ENCODE measurements at places on chromosomes 3 and 15. TPM values are rescaled to one million over a fixed set of nuclear protein-coding genes. Genes with fewer than 3 reads are reported as not detected.

The C3orf85 gene
- not detected for total RNA-seq

The ZBTB38 gene
- 9.3 TPM for total RNA-seq

The SERPINI2 gene
- total RNA-seq = not detected

The GHRL gene
- 0.64 TPM for total RNA-seq

The LSAMP gene
- total RNA-seq = 67.1 TPM

The CSPG5 gene
- total RNA-seq = 0.76 TPM

The LAMB2 gene
- total RNA-seq = 16.6 TPM

The ANKRD63 gene
- total RNA-seq = not detected

The IL17RD gene
- 31.1 TPM for total RNA-seq

The B3GALNT1 gene
- 2.6 TPM for total RNA-seq

The AMT gene
- 12.4 TPM for total RNA-seq

The ESYT3 gene
- total RNA-seq = not detected

The P2RY14 gene
- total RNA-seq = not detected

GRCh38 chr3:107045791-107046190, 331.4 kb upstream of the CCDC54 start:
- H3K4me3 ChIP-seq = no peak overlapping the region
- no peaks in the 10 kb centered on the region for H3K4me1 ChIP-seq
- no peaks in the 10 kb centered on the region for H3K36me3 ChIP-seq
- DNase-seq = no peak
- no peak overlapping the region for H3K27ac ChIP-seq

GRCh38 chr3:187737006-187737367, 8.3 kb downstream of the BCL6 start:
- H3K27ac ChIP-seq = no peak overlapping the region
- peaks cover 10% of the 10 kb centered on the region for H3K4me1 ChIP-seq
- no peaks in the 10 kb centered on the region for H3K36me3 ChIP-seq
- no peak for DNase-seq
- H3K27me3 ChIP-seq = peaks cover 5% of the 10 kb centered on the region

DNA sequence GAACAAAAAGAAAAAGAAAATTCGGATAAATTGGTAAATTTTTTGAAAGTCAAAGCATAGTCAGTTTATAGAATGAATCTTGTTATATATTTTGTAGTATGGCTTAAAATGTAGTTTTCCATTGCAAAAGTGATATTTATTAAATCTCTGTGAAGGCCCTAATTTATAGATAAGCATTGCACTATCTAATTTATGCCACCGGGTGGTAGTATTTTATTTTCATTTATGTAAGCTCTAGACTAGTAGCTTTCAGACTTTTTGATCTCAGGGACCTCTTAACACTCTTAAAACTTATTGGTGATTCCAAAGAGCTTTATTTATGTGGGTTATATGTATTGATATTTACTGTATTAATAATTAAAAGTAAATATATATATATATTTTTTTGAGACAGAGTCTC, 133.9 kb upstream of the LRRFIP2 start:
- no peaks in the 10 kb centered on the region for H3K36me3 ChIP-seq
- no peak overlapping the region for H3K27ac ChIP-seq
- H3K27me3 ChIP-seq = no peaks in the 10 kb centered on the region
- peaks cover 15% of the 10 kb centered on the region for H3K4me1 ChIP-seq
- no peak overlapping the region for H3K4me3 ChIP-seq

- no peaks in the 10 kb centered on the region for H3K36me3 ChIP-seq
- H3K27me3 ChIP-seq = no peaks in the 10 kb centered on the region
- peaks cover 5% of the 10 kb centered on the region for H3K4me1 ChIP-seq
- H3K4me3 ChIP-seq = no peak overlapping the region
These were observed 44.4 kb downstream of the FLNB start for GRCh38 chr3:58052373-58053273.

DNA sequence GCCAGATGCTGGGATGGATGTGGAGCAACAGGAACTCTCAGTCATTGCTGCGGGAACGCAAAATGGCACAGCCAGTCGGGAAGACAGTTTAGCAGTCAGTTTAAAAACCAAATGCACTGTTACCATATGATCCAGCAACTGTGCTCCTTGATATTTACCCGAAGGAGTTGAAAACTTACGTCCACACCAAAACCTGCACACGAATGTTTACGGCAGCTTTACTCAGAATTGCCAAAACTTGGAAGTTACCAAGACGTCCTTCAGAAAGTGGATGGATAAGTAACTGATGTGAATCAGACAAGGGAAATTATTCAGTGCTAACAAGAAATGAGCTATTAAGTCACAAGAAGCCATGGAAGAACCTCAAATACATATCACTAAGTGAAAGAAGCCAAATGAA, 36.1 kb upstream of the SLC41A3 start:
- H3K36me3 ChIP-seq = peaks cover 10% of the 10 kb centered on the region
- peaks cover 5% of the 10 kb centered on the region for H3K4me1 ChIP-seq
- H3K4me3 ChIP-seq = no peak overlapping the region
- no peak for DNase-seq
- no peak overlapping the region for H3K27ac ChIP-seq
- H3K27me3 ChIP-seq = no peaks in the 10 kb centered on the region

GRCh38 chr15:28100516-28101195, 1.5 kb upstream of the OCA2 start:
- peak overlapping the region; percentile 81 for H3K4me3 ChIP-seq
- peaks cover 31% of the 10 kb centered on the region for H3K27me3 ChIP-seq
- peaks cover 37% of the 10 kb centered on the region for H3K4me1 ChIP-seq
- peak overlapping the region; percentile 23 for H3K27ac ChIP-seq
- no peaks in the 10 kb centered on the region for H3K36me3 ChIP-seq

GRCh38 chr15:81957698-81958097, 88.1 kb downstream of the MEX3B start:
- H3K27ac ChIP-seq = no peak overlapping the region
- H3K36me3 ChIP-seq = peaks cover 5% of the 10 kb centered on the region
- no peaks in the 10 kb centered on the region for H3K4me1 ChIP-seq
- H3K27me3 ChIP-seq = no peaks in the 10 kb centered on the region
- no peak overlapping the region for H3K4me3 ChIP-seq
- no peak for DNase-seq

DNA sequence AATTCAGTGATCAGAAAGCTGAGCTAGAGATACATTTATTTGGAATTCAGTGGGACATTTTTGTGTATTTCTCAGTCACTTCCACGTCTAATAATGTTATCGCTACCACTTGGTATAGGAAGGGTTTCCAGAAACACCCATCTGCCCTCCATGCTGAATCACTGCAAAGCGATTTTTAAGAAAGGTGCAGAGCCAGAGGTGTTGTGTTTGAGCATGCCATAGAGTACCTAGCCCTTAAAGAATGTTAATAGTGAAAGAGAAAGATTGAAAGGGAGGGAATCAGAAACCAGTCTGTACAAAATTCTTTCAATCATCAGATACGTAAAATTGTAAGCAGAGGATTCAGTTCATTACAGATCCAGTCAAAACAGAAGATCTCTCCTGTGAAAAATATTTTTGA, 80.1 kb upstream of the ARL6 start:
- no peaks in the 10 kb centered on the region for H3K4me1 ChIP-seq
- H3K27ac ChIP-seq = no peak overlapping the region
- H3K27me3 ChIP-seq = no peaks in the 10 kb centered on the region
- no peak overlapping the region for H3K4me3 ChIP-seq
- no peaks in the 10 kb centered on the region for H3K36me3 ChIP-seq

- no peak overlapping the region for H3K27ac ChIP-seq
- no peak overlapping the region for H3K4me3 ChIP-seq
- no peaks in the 10 kb centered on the region for H3K27me3 ChIP-seq
- H3K36me3 ChIP-seq = no peaks in the 10 kb centered on the region
These were observed 227.6 kb downstream of the MBNL1 start for GRCh38 chr3:152496286-152496685.

- no peak overlapping the region for H3K4me3 ChIP-seq
- H3K27me3 ChIP-seq = no peaks in the 10 kb centered on the region
These were observed 201.6 kb downstream of the KCNAB1 start for GRCh38 chr3:156321945-156322344.

- no peak overlapping the region for H3K4me3 ChIP-seq
- no peak overlapping the region for H3K27ac ChIP-seq
- H3K27me3 ChIP-seq = no peaks in the 10 kb centered on the region
- DNase-seq = no peak
These were observed 68.6 kb upstream of the TPRG1 start for GRCh38 chr3:189103208-189103607.

DNA sequence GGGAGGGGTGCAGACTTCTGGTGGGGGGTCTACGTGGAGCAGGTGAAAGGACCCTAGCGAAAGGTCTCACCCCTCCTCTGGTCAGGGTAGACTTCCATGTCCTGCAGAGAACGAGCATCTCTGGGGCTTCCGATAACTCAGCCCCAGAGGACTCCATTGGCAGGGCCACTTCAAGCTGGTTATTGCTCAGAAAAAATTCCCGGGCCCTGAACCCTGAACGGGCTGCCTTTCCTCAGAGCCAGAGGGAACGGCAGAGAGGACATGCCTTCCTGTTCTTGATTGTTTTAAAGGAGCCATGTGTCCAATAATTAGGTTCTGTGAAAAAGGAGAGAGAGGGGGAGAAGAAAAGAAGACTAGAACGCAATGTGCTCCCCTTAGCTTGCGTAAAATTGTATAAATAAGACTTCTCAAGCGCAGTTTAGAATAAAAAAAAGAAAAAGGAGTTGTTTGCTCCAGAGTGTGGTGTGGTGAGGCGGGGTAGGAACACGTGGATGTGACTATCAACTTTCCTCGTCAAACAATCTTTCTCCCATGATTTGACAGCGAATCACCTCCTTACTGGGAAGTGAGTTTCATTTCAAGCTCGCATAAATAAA, 193.4 kb upstream of the UBE2E1 start:
- DNase-seq = no peak
- peaks cover 7% of the 10 kb centered on the region for H3K27me3 ChIP-seq
- H3K27ac ChIP-seq = no peak overlapping the region
- no peaks in the 10 kb centered on the region for H3K36me3 ChIP-seq

- H3K4me3 ChIP-seq = peak within 1 kb of the TSS; percentile 97
- peak within 1 kb of the TSS; percentile 99 for H3K27ac ChIP-seq
- peaks cover 20% of the 10 kb centered on the region for H3K27me3 ChIP-seq
- DNase-seq = peak; percentile 89
- H3K4me1 ChIP-seq = peaks cover 14% of the 10 kb centered on the region
These were observed at the start of gene CELSR3 for GRCh38 chr3:48662753-48663488. Gene CELSR3 (minus strand): TSS chr3:48662886. CDS start chr3:48662634, 252 bp downstream.

GRCh38 chr3:16869261-16870005, 15.3 kb upstream of the PLCL2 start:
- no peaks in the 10 kb centered on the region for H3K36me3 ChIP-seq
- peaks cover 2% of the 10 kb centered on the region for H3K4me1 ChIP-seq
- H3K27ac ChIP-seq = no peak overlapping the region
- no peak overlapping the region for H3K4me3 ChIP-seq
- no peak for DNase-seq

- H3K36me3 ChIP-seq = no peaks in the 10 kb centered on the region
- DNase-seq = no peak
- peaks cover 2% of the 10 kb centered on the region for H3K4me1 ChIP-seq
- H3K27me3 ChIP-seq = no peaks in the 10 kb centered on the region
- H3K4me3 ChIP-seq = no peak overlapping the region
These were observed 135.6 kb downstream of the SOX2 start for GRCh38 chr3:181847276-181847675.

DNA sequence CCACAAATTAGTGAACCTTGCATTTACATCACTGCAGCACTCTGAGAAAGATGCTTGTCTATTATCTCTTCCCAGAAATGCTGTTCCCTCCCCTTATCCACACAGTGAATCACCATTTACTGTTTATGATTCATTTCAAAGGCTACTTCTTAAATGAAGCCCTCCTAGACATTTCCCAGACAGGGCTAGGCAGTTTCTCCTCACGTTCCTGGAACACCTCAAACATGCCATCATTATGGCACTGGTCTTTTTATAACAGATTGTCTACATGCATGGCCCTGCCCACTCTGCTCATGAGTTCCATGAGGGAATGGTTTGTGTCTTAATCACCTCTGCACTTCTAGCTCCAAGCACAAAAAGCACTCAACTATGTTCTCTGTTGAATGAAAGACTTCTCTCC, 32.2 kb upstream of the TM2D3 start:
- no peak for DNase-seq
- H3K27ac ChIP-seq = no peak overlapping the region
- peaks cover 2% of the 10 kb centered on the region for H3K27me3 ChIP-seq
- H3K4me3 ChIP-seq = no peak overlapping the region
- H3K4me1 ChIP-seq = peaks cover 6% of the 10 kb centered on the region

DNA sequence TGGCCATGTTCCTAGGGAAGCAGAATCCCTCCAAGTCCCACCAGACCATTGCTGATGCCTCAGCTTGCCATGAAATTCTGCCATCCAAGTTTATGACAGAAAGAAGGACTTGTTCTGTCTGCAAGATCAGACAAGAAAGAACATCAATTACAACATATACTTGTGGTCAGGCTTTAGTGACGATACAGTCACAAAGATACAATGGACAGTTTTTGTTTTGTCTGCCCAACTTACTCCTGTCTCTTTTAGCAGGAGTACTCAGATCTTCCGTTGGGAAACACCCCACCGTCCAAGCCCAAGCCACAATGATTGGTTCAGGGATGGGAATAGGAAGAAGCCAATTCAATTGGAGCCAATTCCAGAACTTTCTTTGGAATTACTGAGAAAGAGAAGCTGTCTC, 15.7 kb downstream of the KLHL6 start:
- no peaks in the 10 kb centered on the region for H3K36me3 ChIP-seq
- no peak for DNase-seq
- H3K27ac ChIP-seq = no peak overlapping the region
- no peaks in the 10 kb centered on the region for H3K4me1 ChIP-seq
- H3K27me3 ChIP-seq = peaks cover 7% of the 10 kb centered on the region

DNA sequence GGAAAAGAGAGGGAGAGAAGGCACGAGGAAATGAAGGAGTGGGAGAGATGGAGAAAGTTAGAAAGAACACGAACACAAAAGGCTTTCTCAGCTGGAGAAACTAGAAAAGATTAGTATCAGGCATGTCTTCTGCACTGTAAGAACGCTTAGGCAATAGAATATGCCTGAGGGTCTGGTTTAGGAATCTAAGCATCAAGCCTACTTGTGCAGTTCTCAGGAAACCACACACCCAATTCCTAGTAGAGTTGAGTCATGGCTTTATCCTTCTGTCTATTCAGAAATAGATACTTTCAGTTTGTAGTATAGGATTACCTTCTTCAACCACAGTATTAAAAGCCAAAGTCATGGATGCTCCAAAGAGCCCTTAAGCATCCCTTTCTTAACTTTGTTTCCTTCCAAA, 969.4 kb downstream of the NTRK3 start:
- no peaks in the 10 kb centered on the region for H3K4me1 ChIP-seq
- no peak overlapping the region for H3K4me3 ChIP-seq
- no peak overlapping the region for H3K27ac ChIP-seq

GRCh38 chr3:179149406-179149867, 1.3 kb downstream of the PIK3CA start:
- peak overlapping the region; percentile 97 for H3K4me3 ChIP-seq
- no peaks in the 10 kb centered on the region for H3K36me3 ChIP-seq
- no peak for DNase-seq
- peaks cover 15% of the 10 kb centered on the region for H3K4me1 ChIP-seq
- H3K27ac ChIP-seq = peak overlapping the region; percentile 89

- H3K27me3 ChIP-seq = no peaks in the 10 kb centered on the region
- DNase-seq = no peak
- H3K4me1 ChIP-seq = no peaks in the 10 kb centered on the region
- H3K36me3 ChIP-seq = no peaks in the 10 kb centered on the region
These were observed 14.4 kb upstream of the CLDN1 start for GRCh38 chr3:190336516-190337189.

GRCh38 chr3:170999737-171000242, 26.7 kb downstream of the SLC2A2 start:
- H3K36me3 ChIP-seq = no peaks in the 10 kb centered on the region
- DNase-seq = no peak
